ENCODE measurements at places on chromosomes 4 and X.
A peak's percentile ranks its signal among the peaks of the same experiment; 100 is the strongest.

- peaks cover 9% of the 10 kb centered on the region for H3K27me3 ChIP-seq
- no peak overlapping the region for H3K4me3 ChIP-seq
- no peak overlapping the region for H3K27ac ChIP-seq
Measured at GRCh38 chr4:154478547-154478946, 13.1 kb downstream of the DCHS2 start.

DNA sequence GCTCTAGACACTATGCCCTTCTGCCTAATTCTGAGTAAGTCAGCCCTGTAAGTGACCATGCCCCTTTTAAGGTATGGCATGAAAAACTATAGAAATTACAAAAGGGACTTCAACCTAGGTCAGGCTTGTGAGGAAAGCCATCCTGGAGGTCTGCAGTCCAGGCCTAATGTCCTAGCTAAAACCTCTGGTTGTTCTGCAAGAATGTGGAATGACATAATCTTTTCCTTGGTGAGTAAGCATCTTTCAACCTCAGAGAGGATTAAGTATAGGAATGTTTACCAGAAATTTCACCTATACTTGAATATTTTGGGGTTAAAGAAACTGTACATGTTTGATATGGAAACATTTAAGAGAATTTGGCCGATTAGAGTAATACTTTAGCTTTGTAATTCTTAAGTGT lies 23.8 kb upstream of the HPSE start:
- H3K27me3 ChIP-seq = peaks cover 6% of the 10 kb centered on the region
- H3K4me1 ChIP-seq = peaks cover 18% of the 10 kb centered on the region
- no peak overlapping the region for H3K4me3 ChIP-seq
- no peak overlapping the region for H3K27ac ChIP-seq
- H3K36me3 ChIP-seq = no peaks in the 10 kb centered on the region

DNA sequence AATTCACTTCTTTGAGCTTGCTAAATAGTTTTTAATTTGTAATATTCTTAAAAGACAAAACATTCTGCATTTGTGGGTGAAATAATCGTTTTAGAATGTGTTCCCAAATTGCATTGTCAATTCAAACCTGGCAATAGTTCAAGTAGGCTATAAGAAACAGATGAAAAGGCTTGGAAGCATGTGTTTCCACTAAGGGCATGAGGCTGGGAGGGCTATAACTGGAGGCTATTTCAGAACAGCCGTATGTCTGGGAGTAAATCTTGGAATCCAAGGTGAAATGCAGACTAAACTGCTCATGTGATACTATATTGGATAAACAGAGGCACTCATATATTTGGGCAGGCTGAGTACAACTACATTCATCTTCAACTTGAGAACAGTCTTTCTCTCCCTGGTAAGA lies 117.4 kb upstream of the GRPR start:
- H3K27ac ChIP-seq = no peak overlapping the region
- H3K36me3 ChIP-seq = no peaks in the 10 kb centered on the region
- H3K27me3 ChIP-seq = peaks cover 4% of the 10 kb centered on the region
- DNase-seq = no peak
- H3K4me1 ChIP-seq = peaks cover 4% of the 10 kb centered on the region

- no peaks in the 10 kb centered on the region for H3K4me1 ChIP-seq
- no peak for DNase-seq
- no peak overlapping the region for H3K4me3 ChIP-seq
- H3K36me3 ChIP-seq = peaks cover 36% of the 10 kb centered on the region
- no peak overlapping the region for H3K27ac ChIP-seq
Measured at GRCh38 chr4:187294861-187295260, 571.2 kb upstream of the FAT1 start.

DNA sequence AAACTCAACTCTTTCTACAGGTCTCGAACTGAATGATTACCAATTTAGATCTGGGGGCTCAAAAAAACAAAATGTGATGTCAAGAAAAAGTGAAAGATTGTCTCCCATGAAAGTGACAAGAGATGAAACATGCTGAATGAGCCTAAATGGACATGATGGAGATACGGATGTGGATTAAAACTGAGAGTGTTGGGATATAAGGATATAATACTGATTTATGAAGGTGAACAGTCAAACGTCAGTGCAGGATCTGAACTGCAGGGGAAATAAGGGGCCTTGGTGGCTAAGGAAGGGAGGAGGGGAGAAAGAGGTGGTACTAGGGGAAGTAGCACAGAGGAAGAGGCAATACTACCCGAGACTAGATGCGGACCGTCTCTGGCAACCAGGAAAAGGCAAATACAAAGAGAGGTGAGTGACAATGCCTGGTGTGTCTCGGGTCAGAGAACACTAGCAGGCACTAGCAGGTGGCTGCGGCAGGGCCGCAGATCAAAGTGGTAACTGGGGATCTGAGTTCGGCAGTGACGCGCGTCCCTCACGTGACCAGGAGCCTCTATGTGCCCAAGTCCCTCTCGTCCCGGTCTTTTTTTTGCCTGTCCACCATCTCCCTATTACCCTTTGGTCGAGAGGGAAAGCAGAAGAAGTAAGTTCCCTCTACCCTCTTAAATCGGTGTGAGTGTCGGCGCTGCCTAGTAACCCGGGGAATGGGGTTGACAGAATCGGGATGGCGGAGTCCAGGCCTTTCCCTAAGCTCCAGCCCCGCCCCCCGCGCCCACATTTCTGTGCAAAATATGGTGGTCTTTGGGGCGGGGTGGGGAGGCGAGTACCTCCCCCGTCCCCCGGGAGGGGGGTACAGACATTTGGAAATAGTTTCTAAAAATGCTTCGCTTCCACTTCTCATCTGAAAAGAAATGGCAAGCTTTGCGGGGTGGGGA lies at the start of gene TCEAL1:
TCEAL1 (plus strand) TSS at position 590 of the 932 bp plus-strand sequence. CDS start 942 bp downstream, outside the sequence.
- H3K27me3 ChIP-seq = no peaks in the 10 kb centered on the region
- DNase-seq = peak; percentile 46
- H3K4me3 ChIP-seq = peak within 1 kb of the TSS; percentile 86

DNA sequence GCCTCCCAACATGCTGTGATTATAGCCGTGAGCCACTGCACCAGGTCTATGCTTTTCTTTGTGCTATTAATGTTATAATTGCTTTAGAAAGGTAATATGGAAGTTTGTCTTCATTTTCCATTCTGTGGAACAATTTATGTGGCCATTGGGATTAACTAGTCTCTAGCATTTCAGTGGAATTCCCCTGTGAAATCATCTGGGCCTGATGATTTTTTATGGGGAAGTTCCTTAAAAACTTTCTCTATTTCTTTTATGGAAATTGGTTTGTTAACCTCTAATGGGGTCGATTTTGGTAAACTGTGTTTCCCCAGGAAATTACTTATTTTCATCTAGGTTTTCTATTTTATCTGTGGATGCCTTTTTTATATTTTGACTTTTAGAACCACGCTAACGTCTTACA lies 11.3 kb downstream of the TIMP1 start:
- H3K36me3 ChIP-seq = peaks cover 5% of the 10 kb centered on the region
- DNase-seq = no peak
- H3K27me3 ChIP-seq = peaks cover 3% of the 10 kb centered on the region
- H3K4me3 ChIP-seq = no peak overlapping the region
- H3K4me1 ChIP-seq = no peaks in the 10 kb centered on the region

Data from nephron progenitor cell (in vitro differentiated cells).